ENCODE measurements at places on chromosomes 1 and 21.
A peak's percentile ranks its signal among the peaks of the same experiment; 100 is the strongest.

GRCh38 chr21:39714331-39714730 is 30.7 kb upstream of the IGSF5 start:
- DNase-seq = no peak

DNA sequence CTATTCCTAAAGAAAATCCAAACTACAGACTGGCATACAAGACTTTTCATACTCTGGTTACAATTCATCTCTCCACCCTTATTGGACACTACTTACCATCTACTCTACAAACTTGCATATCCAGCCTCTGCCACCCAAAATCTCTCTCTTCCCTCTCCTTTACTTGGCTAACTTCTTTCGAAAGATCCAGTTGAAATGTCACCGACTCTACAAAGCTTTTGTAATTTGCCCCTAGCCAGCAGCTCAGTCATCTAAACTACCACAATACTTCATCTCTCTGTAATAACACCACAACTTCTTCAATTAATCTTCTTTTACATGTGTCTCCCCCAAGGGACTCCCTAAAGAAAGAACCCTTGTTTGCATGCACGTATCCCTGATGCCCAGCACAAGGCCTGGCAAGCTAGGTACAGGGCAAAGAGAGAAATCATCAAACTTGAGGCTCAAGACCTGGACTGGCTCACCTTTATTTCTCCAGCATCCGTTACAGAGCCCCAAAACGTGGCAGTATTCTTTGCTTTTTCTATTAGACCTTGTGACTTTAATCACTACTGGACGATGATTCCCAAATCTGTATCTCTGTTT is 2.7 kb downstream of the ZBTB21 start:
- no peak for DNase-seq

- no peak for DNase-seq
These were observed 444.7 kb downstream of the ADGRL2 start for GRCh38 chr1:82245345-82246014.

DNA sequence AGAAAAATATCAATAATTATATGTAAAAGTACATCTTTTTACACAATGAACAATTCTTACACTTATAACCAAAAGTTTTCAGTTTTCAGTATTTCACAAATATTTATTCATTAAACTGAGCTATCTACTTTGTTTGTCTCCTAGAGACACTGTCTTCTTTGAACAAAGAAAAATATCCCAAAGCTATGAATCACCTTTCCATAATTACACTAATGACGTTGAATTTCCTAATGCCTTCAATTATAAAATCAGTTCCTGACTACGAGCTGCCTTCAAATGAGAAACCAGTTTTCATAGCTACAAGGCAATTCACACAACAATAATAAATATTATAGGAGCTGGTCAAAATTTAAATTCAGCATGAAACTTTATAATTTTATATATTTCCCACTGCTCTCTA is 201.8 kb upstream of the BRINP3 start:
- DNase-seq = no peak

GRCh38 chr1:116874733-116875249 is 34.9 kb upstream of the PTGFRN start:
- DNase-seq = no peak

GRCh38 chr1:86183810-86184209 is 27.2 kb upstream of the COL24A1 start:
- no peak for DNase-seq

GRCh38 chr1:178294654-178295053 is 200.8 kb downstream of the RASAL2 start:
- no peak for DNase-seq

DNA sequence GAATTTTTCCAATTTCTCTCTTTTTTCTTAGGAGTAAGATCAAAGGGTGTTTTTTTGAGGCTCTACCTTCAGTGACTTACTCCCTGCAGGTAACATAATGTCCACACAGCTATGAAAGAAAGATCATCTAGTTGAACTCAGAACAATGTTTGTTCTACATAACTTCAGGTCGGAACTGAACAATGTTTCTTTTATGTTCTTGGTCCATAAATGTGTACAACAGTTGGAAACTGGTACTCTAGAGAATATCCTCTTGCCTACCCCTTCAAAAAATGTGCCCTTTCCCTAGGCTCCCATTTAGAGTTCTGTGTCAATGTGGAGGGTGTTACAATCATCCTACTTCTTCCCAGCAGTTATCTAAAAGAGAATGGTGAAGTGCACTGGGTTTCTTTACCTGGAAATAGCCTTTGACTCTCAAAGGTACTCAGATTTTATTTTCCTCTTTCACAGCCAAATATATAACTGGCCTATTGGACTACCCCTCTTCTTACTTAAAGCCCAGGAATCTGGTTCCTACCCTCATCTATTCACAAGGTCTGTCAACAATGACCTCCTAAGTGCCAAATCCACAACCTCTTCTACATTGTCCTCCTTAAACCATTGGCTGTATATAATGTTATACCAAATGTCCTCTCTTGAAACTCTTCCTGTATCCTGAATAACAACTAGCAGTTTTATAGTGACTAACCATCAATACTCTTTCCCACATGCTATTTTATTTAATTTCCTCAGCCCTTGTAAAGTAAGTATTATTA is 42.3 kb downstream of the CD58 start:
- DNase-seq = no peak

- DNase-seq = no peak
These were observed 2.7 kb downstream of the SLC35F3 start for GRCh38 chr1:233907151-233907550.

- no peak for DNase-seq
These were observed 124.8 kb upstream of the EDN2 start for GRCh38 chr1:41609166-41609883.

DNA sequence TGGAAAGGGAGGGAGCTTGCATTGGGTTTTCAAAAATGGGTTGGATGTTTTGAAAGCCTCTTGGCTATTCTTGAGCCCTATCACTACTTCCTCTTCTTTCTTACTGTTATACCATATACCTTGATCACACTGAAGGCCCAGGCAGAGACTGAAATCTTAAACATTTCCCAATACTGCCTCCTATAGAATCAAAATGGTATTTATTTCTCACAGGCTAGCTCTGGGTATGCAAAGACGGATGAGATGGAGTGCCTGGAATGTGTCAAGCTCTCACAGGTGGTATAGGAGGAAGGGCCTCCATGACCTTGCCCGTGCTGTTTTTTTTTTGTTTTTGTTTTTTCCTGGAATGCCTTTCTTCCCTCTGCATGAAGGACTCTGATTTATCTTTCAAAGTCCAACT is 268.4 kb upstream of the USP24 start:
- no peak for DNase-seq

- DNase-seq = no peak
These were observed 56.7 kb downstream of the LACTBL1 start for GRCh38 chr1:22915816-22916470.

- no peak for DNase-seq
These were observed 138.3 kb upstream of the LMO4 start for GRCh38 chr1:87190402-87190801.

DNA sequence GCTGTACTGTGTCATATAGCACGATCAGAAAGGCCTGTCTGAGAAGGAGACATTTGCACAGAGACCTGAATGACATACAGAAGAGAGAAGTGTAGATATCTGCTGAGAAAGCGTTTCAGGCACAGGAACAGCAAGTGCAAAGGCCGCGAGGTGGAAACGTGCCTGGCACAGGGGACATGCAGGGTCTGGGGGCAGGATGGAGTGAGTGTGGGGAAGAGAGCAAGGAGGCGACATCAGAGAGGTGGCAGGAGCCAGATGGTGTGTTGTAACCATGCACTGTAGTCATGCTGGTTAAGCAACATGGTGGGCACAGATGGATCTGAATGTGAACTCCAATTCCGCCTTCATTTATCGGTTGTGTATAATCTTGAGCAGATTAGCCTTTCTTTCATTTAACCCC is 13.0 kb downstream of the KRTCAP2 start:
- no peak for DNase-seq

DNA sequence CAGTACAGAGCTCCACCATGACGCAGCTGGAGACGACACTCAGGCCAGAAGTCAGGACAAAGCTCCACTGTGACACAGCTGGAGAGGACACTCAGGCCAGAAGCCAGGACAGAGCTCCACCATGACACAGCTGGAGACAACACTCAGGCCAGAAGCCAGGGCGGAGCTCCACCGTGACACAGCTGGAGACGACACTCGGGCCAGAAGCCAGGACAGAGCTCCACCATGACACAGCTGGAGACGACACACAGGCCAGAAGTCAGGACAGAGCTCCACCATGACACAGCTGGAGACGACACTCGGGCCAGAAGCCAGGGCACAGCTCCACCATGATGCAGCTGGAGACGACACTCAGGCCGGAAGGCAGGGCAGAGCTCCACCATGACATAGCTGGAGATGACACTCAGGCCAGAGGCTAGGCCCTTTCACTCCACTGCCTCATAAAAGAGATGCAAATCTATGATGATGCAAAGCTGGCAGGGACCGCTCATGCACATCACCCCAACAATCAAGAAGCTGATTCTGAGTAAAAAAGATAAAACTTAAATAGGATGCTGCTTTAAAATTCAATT is 13.6 kb upstream of the OR2B11 start:
- DNase-seq = no peak

DNA sequence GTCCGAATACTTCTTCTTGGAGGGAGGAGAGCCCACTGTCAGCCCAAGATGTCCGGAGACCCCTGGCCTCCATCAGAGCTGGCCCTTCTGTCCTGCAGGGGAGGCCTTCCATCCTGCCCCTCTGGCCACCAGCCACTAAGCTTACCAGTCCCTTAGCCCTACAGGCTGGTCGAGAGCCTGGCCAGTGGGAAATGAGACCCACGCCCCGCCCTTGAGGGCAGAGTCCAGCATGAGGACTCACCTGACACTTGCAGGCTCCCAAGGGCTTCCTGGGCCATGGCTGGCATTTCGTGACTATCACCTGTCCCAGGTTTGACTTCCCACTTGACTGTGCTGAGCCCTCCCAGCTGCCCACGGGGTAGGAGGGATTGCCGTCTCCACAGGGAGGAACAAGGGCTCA is 361.8 kb upstream of the VAMP3 start:
- DNase-seq = no peak

- no peak for DNase-seq
These were observed 21.7 kb downstream of the BCAR3 start for GRCh38 chr1:93659822-93660503.

DNA sequence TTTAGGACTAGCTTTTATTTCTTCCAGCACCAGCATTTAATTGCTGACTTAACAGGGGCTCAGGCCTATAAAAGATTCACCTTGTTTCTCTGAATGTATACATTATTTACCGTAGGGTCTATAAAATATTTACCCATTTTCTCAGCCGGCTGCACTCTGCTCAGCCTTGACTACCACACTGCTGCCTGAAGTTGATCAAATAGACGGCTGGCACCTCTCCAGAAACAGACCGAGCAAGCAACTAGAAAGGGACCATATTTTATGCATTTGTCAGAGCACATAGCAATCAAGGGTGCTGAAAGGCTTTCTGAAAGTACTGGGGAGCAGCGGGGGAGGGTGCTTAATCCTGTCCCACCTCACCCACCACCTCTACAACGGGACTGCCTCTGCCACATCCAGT is 64.7 kb upstream of the FGGY start:
- no peak for DNase-seq

DNA sequence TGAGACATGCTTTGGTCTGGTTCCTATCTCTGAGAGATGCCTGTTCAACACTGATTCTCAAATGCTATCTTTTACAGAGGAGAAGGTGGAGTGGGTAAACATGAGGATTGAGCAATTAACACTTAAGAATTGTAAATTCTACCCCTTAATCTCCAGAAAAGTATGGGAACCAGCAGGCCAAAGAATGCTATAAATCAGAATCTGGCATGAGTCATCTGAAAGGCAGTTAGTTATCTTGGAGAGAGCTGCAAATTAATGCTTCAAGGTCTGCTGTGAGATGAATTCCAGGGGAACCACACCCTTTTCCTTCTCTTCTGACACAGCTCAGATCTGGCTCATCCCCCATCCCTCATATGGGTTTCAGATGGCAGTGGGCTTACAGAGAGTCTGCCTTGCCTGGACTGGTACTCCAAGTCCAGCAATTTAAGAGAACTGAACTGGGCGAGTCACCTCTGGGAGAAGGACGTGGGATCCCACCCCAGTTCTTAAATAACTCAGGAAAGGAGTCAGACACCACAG is 5.2 kb downstream of the S100A10 start:
- no peak for DNase-seq

DNA sequence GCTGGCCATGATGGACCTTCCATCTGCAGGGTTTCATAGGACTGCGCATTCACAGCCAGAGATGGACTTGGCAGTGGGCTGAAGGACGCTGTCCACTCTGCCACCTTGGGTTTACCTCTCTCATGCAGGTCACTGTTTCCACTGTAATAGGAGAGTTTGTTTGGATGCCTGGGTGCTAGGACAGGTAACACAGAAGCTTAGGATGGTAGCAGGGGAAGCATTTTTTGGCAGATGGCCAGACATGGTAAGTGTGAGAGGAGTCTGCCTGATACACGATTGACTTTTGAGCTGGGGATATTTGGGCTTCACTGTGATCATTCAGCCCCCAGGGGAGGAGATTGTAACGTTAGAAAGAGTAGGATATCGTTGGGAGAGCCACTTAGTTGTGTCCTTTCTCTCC is 11.8 kb downstream of the PSEN2 start:
- DNase-seq = no peak

GRCh38 chr1:48038270-48038767 is 41.1 kb upstream of the TRABD2B start:
- DNase-seq = no peak

GRCh38 chr1:210684466-210685294 is 356.0 kb downstream of the HHAT start:
- no peak for DNase-seq

- no peak for DNase-seq
These were observed 5.6 kb upstream of the CDC42BPA start for GRCh38 chr1:227323967-227324268.

GRCh38 chr1:165543532-165544438 is at the start of gene LRRC52:
TSS of gene LRRC52 (plus strand) at chr1:165544000. CDS start at chr1:165544297, 297 bp downstream.
- peak; percentile 6 for DNase-seq

- no peak for DNase-seq
These were observed 45.5 kb downstream of the NMNAT2 start for GRCh38 chr1:183372586-183373230.

DNA sequence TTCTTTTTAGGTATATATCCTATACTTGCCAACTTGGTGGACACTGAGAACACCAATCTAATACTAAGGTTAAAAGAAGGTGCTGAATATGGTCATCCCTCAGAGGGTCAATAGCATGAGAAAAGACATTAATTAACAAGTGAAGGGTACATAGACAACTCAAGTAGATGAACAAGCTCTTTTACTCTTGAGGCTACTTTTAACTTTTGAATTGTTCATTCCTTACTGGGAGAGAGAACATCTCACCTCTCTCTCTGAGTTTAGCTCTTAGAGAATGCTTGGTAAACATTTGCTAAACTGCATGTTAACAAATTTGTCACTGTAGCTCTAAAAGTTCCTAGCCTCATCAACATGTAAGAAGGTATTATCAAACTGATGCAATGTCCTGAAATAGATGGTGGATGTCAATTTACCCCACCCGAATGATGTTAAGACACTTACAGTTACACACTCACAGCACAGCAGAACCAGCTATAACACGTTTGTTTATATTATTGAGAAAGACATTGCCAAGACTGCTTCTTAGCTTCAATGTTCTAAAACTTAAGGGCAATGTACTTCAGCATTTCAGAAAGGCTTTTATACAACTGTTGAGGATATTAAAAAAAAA is 35.9 kb downstream of the HEATR1 start:
- DNase-seq = no peak

- DNase-seq = no peak
These were observed 14.5 kb upstream of the TNFRSF1B start for GRCh38 chr1:12152113-12152891.

- DNase-seq = no peak
These were observed 19.9 kb downstream of the FMN2 start for GRCh38 chr1:240111558-240111957.

All from activated naive CD8-positive, alpha-beta T cell treated with anti-CD3 and anti-CD28 coated beads for 36 hours (primary cell).